ENCODE measurements at places on chromosomes 2 and 18. TPM values are rescaled to one million over a fixed set of nuclear protein-coding genes. Genes with fewer than 3 reads are reported as not detected.

NOTO gene
- not detected for total RNA-seq

RPRM gene
- total RNA-seq: 2.8 TPM

SMYD5 gene
- 12.5 TPM for total RNA-seq

TDRD15 gene
- not detected for total RNA-seq

UGT1A5 gene
- total RNA-seq: not detected

TMEM37 gene
- total RNA-seq: 5.4 TPM

SLC38A11 gene
- not detected for total RNA-seq

DYSF gene
- 52.1 TPM for total RNA-seq

CRACDL gene
- 7.4 TPM for total RNA-seq

LOXHD1 gene
- total RNA-seq: not detected

MTCL1 gene
- 5.4 TPM for total RNA-seq

NEU4 gene
- total RNA-seq: 0.31 TPM

ABCB11 gene
- total RNA-seq: 0.33 TPM

M1AP gene
- total RNA-seq: 10.3 TPM

PLCD4 gene
- total RNA-seq: 0.70 TPM

SPDYA gene
- total RNA-seq: 0.30 TPM

MYO5B gene
- total RNA-seq: 10.2 TPM

ALPG gene
- not detected for total RNA-seq

NOL4 gene
- not detected for total RNA-seq

POTEI gene
- total RNA-seq: 3.2 TPM

WNT6 gene
- 2.4 TPM for total RNA-seq

LRATD1 gene
- total RNA-seq: 10.5 TPM

KCNF1 gene
- 0.94 TPM for total RNA-seq

EML6 gene
- total RNA-seq: 1.1 TPM

All from right atrium auricular region (tissue), 2 donors.